ENCODE measurements at places on chromosomes 1 and 21.
A peak's percentile ranks its signal among the peaks of the same experiment; 100 is the strongest.

GRCh38 chr1:196105901-196106300 lies 502.3 kb downstream of the KCNT2 start:
- no peak for DNase-seq

DNA sequence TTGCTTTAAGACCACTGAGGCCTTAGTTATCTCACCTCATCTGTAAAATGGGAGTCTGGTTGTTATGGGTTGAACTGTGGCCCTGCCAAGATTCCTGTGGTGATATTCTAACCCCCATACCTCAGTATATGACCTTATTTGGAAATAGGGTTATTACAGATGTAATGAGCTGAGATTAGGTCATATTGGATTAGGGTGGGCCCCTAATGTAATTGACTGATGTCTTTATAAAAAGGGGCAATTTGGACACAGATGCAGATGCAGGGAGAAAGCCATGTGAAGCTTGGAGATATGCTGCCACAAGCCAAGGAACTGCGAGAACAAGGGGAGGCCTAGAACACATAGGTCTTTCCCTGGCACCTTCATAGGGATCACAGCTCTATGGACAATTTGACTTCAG lies 3.9 kb downstream of the C1orf87 start:
- no peak for DNase-seq

- DNase-seq: no peak
These were observed 60.5 kb downstream of the RHBG start for GRCh38 chr1:156429313-156430060.

GRCh38 chr1:173193639-173194038 lies 13.5 kb downstream of the TNFSF4 start:
- DNase-seq: no peak

GRCh38 chr1:205375835-205376545 lies 19.3 kb upstream of the KLHDC8A start:
- DNase-seq: peak; percentile 68

- no peak for DNase-seq
These were observed 1795.5 kb downstream of the MRPL39 start for GRCh38 chr21:23811805-23812204.

DNA sequence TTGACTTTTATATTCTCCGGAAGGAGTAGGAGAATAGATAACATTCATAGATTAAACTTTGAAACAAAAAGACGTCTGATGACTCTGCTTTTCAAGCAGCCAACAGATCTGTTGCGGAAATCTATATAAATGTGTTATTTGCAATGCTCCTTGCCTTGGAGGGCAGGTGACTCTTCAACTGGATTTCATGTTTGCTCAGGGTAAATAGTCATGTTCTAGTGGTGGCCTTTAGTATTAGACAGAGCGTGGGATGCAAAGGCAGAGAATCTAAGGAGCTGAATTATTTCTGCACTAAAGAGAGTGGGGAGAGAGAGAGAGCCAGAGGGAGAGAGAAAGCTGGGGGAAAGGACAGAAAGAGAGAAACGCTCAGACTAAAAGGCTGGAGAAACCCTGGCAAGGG lies 454.3 kb downstream of the AJAP1 start:
- no peak for DNase-seq
